Activated naive CD4-positive, alpha-beta T cell treated with anti-CD3 and anti-CD28 coated beads for 36 hours (primary cell): ENCODE measurements at places on chromosomes 1 and 21. TPM values are rescaled to one million over a fixed set of nuclear protein-coding genes. Genes with fewer than 3 reads are reported as not detected.

The OR2L13 gene
- not detected for total RNA-seq

The AMY1B gene
- not detected for total RNA-seq

The AMPD1 gene
- total RNA-seq: not detected

DNA sequence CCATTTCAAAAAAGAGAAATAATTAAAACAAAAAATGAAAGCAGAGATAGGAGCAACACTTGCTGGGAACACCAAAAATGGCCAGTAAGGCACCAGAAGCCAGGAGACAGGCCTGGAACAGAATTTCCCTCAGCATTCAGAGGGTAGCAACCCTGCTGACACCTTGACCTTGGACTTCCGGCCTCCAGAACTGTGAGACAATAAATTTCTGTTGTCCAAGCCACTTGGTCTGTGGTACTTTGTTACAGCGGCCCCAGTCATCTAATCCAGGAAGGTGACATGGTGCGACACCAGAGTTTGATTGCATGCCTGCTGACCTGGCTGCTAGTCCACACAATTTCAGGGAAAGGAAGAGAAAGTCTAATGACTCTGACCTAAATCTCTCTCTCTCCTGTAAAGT, 10.6 kb upstream of the RAB4A start:
- DNase-seq: no peak
- H3K27ac ChIP-seq: no peak overlapping the region
- no peaks in the 10 kb centered on the region for H3K36me3 ChIP-seq
- H3K27me3 ChIP-seq: no peaks in the 10 kb centered on the region
- H3K4me3 ChIP-seq: no peak overlapping the region
- H3K4me1 ChIP-seq: peaks cover 15% of the 10 kb centered on the region

DNA sequence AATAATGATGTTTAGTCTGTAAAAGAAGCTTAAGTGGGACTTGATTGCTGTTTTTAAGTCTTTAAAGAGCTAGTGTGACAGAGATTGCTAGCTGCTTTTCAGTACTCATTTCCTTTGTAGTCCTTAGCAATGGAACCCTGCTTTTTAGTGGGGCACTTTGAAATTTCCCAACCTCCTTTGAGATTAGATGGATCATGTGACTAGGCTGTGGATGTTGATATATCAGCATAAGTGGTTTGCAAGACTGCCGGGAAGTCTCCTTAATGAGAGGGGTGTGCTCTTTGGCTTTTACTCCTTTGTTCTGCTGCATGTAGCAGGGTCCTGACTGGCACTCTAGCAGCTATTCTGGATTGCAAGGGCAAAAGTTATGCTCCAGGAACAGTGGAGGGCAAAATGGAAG, 11.2 kb upstream of the RCOR3 start:
- no peak for DNase-seq
- no peak overlapping the region for H3K4me3 ChIP-seq
- no peak overlapping the region for H3K27ac ChIP-seq
- H3K36me3 ChIP-seq: no peaks in the 10 kb centered on the region
- peaks cover 9% of the 10 kb centered on the region for H3K4me1 ChIP-seq

- no peaks in the 10 kb centered on the region for H3K36me3 ChIP-seq
- no peak overlapping the region for H3K27ac ChIP-seq
- no peaks in the 10 kb centered on the region for H3K4me1 ChIP-seq
- no peak for DNase-seq
- H3K4me3 ChIP-seq: no peak overlapping the region
Observed at GRCh38 chr1:71196685-71197084, 115.8 kb upstream of the ZRANB2 start.

DNA sequence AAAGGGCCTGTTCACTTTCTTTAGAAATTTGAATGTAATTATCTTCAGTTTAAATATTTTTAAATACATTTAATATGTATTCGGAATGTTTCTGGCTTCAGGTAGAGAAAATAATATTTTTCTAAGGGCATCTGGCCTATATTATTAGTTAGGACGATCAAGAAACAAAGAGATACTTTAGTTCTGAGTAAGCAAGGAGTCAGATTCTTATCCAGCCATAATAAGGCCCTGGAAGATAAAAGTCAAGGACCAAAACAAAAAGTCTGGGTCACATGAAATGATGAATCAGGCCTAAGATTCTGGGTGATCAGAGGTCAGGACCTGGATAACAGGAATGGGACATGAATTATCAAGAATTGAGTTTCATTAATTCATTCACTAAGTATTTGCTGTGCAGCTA, 6.3 kb downstream of the PHC2 start:
- peaks cover 8% of the 10 kb centered on the region for H3K27me3 ChIP-seq
- peaks cover 2% of the 10 kb centered on the region for H3K4me1 ChIP-seq
- no peak for DNase-seq
- no peak overlapping the region for H3K4me3 ChIP-seq
